ENCODE measurements at places on chromosomes 12 and 14.

GRCh38 chr14:59305836-59306555 lies 117.5 kb downstream of the DAAM1 start:
- no peak for DNase-seq

DNA sequence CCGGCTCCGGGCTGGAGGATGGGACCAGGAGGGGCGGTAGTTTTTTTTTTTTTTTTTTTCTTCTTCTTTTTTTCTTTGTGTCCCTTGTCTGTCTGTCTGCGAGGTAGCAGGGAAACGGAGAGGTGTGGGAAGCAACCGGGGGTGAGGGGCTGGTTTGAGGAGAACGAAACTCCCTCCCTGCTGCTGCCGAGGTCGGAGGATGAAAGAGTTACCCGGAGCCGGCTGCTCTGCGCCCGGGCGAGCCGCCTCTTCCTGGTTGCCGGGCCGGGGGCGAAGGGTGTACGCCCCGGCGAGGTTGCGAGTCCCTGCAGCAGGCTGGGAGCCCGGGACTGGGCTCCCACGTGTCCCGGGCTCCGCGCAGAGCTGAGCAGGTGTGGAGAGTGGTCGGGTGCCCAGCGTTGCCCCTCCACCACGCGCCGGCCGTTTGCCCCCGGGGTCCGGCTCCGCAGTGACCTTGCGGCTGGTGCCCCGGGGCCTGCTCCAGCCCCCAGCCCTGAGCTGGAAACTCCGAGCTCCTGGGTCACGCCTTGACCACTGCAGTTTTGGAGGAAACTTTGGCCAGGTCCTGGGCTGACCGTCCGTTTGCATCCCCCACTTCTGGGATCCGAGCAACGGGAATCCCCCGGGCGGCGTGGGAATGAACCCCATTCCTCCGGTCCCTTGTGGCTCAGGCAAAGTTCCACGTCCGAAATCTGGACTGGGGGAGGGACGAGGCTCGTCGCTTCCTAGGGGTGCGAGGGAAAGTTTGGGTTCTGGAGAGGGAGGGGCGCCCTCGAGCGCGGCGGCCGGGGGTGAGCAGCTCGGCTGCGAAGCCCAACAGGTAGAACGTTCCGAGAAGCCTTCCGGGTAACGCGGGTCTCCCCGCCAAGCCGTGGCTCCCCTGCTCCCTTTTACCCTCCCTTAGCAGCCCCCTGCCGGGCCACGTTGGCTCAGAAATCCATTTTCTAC lies 1.3 kb downstream of the CHST11 start:
- DNase-seq, result no peak

DNA sequence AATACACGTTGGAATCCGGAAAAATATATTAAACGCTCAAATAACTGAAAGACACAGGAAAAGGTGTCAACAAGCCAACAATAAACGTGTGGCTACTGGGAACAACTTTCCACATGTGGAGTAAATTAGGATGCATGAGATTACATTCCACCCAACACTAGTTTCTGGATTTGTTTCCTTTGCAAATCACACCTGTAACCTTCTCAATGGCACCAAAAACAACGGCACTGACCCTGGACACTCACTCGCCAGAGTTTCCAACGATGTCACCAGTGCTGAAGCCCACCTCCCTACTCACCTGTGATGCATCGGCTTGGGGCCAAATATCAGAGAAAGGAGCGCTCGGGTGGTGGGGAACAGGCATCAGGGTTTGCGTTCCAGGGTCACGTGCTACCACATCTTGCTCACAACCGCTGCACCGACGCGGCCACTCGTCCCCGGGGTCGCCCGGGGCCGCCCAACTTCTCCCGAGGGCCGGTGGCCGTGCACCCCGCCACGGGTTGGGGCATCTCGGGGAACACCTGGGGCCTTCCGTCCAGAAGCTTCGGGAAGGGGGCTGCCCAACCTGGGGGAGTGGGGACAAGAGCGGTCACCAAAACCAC lies 629 bp downstream of the PRDM4 start:
- no peak for DNase-seq

DNA sequence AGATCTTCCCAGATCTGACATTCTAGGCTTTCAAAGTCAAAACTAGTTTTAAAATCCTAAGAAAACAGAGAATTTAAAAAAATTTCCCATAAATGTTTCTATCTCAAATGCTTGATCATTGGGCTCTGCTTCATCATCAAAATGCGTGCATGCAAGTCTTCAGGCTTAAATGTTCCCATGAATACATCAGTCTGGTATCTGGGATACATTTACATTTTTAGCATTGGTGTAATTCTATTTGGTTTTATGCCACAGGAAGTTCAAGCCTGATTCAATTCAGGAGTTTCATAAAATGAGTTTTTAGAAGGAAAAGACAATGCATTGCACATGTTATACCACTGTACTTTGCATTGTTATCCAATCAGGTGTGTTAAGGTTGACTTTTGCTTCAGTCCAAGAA lies 336.4 kb downstream of the PCNX1 start:
- no peak for DNase-seq

DNA sequence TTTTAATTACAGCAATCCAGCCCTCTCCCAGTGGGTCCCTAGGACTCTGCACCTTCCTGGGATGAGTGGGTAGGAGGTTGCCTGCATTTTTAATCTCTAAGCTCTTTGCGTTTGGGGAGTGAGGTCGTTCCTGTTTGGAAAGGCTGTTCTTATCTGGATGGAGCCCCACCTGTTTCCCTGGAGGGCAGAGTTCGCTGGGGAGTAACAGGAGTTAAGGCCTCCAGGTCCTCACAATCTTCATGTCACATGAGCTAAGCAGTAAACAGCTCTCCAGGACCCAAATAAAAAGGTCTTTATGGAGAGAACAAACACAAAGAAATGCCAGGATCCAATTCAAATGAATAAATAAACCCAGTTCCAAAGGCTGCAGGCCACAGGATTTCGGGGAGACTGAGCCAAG lies 56.0 kb upstream of the RFLNA start:
- DNase-seq, result no peak

GRCh38 chr14:100402631-100403030 lies 79.5 kb downstream of the SLC25A47 start:
- no peak for DNase-seq

Measured in cortex of kidney (tissue), 1 donor.